ENCODE measurements at places on chromosomes 4 and X.

GRCh38 chr4:47499700-47500099 is 14.6 kb downstream of the ATP10D start:
- no peak for DNase-seq

DNA sequence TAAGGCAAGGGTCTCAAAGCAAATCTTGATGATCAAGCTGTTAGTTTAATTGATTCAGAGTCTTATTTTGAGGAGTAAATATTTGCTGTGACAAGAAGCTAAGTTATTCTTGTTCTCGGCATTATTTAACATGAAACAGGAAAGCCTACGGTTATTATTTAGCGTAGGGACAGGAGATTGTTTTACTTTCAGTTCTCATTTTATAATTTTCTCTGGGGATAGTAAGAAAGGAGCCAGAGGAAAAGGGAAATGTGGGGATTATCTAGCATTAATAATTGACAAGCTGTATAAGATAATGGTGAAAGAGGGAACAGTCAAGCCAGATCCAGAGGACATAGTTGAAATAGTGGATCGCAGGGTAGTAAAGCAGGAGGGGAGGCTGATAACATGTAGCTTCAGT is 39.7 kb upstream of the PARM1 start:
- DNase-seq: no peak

DNA sequence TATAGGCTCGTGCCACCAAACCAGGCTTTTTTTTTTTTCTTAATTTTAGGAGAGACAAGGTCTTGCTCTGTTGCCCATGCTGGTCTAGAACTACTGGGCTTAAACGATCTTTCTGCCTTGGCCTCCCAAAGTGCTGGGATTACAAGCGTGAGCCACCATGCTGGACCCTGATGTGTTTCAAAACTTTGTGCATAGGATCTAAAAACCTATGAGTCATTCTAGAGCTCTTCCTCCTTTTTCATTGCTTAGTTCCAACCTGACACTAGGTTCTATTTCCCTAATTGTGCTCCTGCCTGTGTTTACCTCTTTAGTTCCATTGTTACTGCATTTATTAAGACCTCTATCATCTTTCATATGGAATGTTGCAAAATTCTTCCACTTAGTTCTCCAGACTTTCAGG is 57.3 kb downstream of the HPGD start:
- no peak for DNase-seq

- DNase-seq: no peak
Measured at GRCh38 chr4:32037399-32037798, 1317.2 kb downstream of the PCDH7 start.

- DNase-seq: no peak
Measured at GRCh38 chr4:44162538-44163270, 285.9 kb downstream of the KCTD8 start.

- DNase-seq: no peak
Measured at GRCh38 chr4:183118141-183118540, 19.1 kb downstream of the WWC2 start.

DNA sequence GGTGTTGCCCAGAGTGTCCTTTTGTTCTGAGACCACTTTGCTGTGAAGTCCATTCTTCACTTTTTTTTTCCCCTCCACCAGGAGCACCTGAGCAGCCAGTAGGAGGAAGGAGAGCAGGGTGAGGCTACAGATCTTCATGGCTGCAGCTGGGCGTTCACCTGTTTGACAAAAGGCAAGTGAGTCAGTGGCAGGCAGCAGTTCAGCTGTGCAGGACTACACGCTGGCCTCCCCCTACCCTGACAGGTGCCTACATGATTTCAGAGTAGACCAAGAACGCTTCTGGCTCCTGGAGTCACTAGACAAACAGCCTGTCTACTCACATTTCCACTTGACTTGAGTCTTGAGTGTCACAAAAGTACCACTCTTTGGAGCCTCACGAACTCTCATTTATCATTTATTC is 2.0 kb downstream of the FGFBP1 start:
- no peak for DNase-seq

DNA sequence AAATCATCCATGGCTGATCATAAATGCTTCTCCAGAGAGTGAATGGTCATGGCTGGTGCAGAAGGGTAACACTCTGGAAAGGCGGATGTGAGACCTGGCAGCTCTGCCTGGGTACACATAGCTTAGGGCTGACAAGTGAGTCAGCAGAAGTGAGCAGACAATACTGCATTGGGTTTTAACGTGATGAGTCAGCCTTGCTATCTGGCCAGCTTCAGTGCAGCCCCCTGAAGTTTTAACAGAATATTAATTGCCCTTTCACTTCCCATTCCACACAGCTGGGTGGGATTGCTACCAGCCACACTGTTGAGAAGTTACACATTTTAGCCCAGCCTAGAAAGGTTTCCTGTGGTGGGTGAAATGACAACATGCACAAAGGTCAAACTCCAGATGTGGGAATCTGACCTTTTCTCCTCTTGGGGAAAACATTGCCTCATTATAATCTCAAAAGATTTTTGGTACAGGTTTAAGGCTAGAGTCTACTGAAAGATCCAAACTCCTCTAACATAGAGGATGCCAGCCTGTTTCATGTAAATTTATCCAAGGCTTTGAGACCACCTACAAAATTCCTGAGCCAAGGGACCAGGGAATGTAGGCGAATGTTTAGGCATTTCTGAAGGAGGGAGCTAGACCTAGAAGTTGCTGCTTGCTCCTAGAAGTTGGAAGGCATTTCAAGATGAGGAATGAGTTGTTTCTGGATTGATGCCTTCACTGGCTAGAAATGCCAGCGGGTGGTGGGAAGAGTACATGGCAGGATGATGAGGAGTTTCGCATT is 230.3 kb upstream of the PGRMC2 start:
- DNase-seq: peak; percentile 63

DNA sequence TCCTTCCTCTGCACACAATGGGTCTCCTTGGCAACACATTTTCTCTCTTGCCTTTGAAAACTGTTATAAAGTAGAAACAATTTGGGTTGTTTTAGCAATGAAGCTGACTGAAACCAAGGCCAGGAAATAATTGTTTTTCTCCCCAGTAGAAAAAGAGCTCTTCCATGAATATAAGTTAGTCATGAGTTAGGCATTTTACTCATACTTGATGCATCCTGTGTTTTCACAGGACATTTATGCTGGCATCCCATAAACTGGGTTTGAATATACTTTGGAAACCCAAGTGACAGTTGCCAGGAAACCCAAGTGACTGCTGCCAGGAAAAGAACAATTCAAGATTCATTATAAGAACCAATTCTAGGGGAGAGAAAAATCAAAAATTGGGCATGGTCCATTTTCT is 128.6 kb upstream of the NPY2R start:
- no peak for DNase-seq

DNA sequence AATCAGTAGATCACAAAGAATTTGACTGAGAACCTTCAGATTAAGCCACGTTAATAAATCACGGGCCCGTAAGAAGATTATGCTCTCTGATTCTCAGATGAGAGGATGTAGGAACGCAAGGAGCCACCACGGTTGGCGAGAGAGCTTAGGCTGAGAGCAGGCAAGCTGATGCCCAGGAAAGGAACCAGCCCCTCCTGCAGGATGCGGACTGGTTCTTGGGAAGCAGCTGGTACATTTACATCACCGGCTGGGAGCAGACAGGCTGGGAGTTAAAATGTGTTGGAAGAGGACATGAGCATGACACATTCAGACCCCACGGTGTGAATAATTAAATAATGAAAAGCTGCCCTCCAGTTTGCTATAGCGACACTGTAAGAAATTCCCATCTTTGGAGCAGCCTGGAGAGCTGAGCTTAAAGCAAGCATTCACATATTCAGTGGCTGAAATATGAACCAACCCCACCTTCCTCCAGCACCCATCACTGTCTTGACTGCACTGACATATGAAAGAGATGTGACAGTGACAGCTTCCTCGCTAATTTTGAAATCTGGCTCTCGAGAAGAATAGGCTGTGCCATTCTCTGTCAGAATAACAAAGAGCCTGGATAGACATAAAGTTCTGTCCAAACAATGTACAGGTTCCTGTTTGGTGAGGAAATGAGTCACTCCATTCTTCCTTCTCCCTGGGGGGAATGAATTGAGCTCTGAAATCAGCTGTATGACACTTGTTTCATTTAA is 33.1 kb downstream of the LNX1 start:
- peak; percentile 19 for DNase-seq

DNA sequence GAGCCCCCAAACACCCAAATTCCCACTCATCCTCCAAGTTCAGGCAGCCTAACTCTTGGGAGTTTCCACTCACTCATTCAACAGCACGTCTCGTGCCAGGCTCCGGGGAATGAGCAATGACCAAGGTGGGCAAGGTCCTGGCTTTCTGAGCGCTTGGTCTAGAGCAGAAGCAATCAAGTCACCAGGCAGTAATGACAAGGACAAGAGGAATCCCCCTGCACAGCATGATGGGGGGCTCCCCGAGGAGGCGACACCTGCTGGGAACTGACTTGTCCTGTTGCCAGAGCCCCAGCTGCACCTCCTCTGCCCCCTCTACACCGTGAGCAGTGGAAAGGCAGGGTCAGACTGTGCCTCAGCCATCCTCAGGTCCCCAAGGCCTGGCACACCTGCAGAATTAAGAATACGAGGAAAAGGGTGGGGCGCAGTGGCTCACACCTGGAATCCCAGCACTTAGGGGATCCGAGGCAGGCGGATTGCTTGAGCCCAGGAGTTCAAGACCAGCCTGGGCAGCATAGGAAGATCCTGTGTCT is 25.7 kb upstream of the MRFAP1 start:
- no peak for DNase-seq

- peak; percentile 18 for DNase-seq
Measured at GRCh38 chr4:109801895-109802319, at the start of gene CFI. CFI (minus strand) TSS chr4:109801999; CDS start chr4:109801971, 28 bp downstream.

GRCh38 chr4:52244848-52245247 is 193.7 kb downstream of the SPATA18 start:
- DNase-seq: no peak
